ENCODE measurements at places on chromosomes 2 and 18. TPM values are rescaled to one million over a fixed set of nuclear protein-coding genes. Genes with fewer than 3 reads are reported as not detected.

DNA sequence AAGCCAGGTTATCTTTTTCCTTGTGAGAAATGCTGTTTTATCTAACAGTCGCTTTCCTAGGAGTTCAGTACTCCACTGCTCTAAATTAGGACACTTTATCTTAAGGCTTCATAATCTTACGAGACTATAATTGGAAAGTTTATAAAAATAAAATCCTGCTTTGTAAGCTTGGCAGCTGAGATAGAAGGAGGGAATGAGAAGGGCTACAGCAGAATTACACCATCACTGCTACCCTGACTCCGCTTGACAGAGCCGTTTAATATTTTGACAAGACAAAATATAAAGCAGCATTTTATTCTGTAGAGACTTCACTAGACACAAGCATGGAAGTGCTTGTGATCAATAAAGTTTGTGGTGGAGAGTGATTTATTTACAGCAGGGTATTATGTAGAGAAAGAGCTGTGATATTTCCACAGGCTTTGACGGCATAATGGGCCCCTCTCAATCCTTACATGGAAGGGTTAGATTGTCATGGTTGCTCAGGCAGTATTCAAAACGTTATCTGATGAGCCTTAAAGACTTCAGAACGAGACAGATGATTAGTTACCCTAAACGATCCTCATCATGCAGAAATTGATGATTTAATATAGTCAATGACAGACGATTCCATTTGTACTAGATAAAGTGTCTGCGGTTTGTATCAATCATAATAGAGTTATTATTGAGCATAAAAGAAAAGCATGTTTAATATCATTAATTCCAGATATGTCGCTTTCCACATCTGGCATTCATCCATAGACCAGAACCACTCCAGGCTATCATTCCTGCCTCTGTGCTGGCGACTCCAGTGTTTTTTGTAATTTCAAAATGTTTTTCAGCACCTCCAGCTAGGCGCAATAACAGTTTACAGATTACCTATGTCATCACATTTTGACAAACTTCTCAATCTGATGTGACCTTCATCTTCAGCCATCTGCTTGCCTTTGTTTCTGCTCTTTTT, 242.2 kb downstream of the FIGN start:
- no peak for DNase-seq

DNA sequence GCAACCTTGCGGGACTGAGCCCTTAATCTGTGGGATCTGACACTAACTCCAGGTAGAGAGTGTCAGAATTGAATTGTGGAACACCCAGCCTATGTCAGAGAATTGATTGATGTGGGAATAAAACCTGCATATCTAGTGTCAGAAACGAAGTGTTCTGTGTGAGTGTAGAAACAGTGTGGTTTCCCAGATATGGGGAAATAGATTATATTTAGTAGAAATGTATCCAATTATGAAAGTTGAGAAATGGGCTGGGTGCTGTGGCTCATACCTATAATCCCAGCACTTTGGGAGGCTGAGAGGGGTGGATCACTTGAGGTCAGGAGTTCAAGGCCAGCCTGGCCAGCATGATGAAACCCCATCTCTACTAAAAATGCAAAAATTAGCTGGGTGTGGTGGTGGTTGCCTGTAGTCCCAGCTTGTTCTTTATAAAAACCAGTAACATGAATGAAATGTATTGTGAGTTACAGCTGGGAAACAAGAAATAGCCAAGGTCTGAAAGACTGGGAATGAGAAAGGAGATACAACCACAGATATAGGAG, 4.3 kb upstream of the TP53I3 start:
- no peak for DNase-seq

DNA sequence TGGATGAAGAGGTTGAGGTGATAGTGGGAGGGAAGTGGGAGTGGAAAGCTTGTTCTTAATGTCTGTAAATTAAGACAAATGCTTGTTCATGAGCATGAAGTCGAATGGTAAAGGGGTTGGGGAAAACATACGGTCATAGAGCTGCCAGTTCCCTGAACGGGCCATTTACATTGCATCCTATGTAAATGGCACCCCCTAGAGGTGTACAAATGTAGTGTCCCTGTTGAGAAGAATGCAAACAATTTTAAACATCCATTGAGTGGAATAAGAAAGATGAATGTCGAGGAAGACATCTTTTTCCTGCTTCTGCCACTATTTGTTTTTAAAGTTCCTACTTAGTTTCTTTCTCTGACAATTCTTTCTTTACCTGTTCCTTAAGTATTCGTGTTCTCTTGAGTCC, 155.7 kb downstream of the RDH14 start:
- DNase-seq = no peak

DNA sequence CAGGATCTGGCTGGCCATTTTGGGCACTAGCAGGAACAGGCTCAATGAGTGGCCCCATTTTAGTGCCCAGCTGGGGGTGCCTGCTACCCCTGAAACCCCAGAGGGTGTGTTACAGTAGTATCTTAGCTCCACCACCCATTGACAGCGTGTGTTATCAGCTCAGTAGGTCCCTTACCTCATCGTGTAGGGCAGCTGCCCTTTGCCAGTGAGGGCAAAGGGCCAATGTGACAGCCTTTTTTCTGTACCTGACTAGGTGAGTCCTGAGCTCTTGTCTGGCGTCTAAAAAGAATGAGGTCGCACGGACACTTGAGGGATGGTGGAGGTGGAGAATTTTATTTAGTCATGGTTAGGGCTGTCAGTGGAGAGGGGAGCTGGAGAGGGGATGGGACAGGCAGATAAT, 462.2 kb downstream of the PIK3C3 start:
- no peak for DNase-seq

- DNase-seq = no peak
Measured at GRCh38 chr2:112021290-112021689, 33.8 kb upstream of the TMEM87B start.

- DNase-seq = no peak
Measured at GRCh38 chr2:149393614-149394013, 63.2 kb downstream of the LYPD6 start.

DNA sequence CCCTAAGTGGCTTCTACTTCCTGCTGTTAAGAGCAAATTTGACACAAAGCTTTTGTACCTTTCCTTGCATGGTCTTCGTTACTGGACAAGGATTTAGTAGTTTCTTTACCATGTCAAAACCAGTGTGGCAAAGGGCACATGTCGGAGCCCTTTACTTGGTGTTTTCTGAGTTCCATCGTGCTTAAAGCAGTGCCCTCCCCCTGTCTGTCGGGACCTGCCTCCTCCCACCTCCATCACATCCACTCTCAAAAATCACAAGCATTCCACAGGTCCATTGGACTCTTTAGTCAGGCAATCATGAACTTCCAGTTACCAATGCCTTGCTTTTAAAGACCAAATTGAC, 763 bp downstream of the CCDC141 start:
- DNase-seq = no peak

DNA sequence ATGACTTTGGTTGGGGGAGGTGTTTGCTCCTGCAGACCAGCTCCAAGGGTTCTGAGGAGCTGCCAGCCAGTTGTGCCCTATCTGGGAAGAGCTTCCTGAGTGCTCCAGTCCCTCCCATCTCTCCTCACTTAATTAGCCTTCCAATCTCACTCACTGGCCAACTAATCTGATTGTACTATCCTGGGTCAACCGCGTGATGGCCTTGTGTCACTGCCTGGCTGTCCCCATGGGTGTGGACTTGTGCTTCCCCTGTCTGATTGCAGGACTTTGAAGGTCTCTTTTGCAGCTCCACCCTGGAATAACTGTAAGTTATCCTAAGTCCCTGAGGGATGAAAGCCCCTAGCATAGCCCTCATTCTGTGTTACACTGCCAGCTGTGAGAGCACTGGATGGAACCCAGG, 65.0 kb downstream of the SLC4A5 start:
- DNase-seq = no peak

GRCh38 chr2:169391236-169391635, 28.9 kb upstream of the LRP2 start:
- no peak for DNase-seq

GRCh38 chr2:96301865-96302264, 3.5 kb downstream of the SNRNP200 start:
- DNase-seq = no peak

GRCh38 chr2:234680688-234681619, 184.1 kb upstream of the ARL4C start:
- DNase-seq = no peak

DNA sequence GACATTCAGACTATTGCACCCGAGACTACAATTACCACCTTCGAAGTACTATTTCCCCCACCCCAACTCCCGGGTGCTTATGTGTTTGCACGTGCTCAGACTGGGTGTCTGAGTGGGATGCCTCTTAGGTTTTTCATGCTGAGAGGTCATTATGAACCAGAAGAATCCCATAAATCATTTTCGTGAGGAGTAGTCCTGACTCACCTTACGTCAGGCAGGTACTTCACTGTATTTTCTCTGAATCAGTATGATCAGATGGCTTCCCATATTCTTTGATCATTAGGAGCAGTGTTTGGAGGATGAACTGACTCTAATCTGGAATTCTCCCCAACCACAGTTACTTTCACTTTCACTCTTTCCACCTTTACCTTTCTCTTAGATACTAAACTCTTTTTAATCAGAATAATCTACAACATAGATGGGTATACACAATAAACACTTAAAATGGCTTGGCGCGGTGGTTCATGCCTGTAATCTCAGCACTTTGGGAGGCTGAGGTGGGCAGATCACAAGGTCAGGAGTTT, 38.4 kb upstream of the STAT4 start:
- DNase-seq = no peak

- no peak for DNase-seq
Measured at GRCh38 chr2:108061439-108062042, 75.2 kb downstream of the SLC5A7 start.

- no peak for DNase-seq
Measured at GRCh38 chr2:176098366-176099158, 1.0 kb upstream of the HOXD12 start.

- DNase-seq = no peak
Measured at GRCh38 chr2:29747786-29748470, 173.5 kb downstream of the ALK start.

GRCh38 chr2:196372811-196373664, 201.7 kb upstream of the STK17B start:
- no peak for DNase-seq

GRCh38 chr2:167992278-167992677, 255.1 kb downstream of the STK39 start:
- DNase-seq = no peak

DNA sequence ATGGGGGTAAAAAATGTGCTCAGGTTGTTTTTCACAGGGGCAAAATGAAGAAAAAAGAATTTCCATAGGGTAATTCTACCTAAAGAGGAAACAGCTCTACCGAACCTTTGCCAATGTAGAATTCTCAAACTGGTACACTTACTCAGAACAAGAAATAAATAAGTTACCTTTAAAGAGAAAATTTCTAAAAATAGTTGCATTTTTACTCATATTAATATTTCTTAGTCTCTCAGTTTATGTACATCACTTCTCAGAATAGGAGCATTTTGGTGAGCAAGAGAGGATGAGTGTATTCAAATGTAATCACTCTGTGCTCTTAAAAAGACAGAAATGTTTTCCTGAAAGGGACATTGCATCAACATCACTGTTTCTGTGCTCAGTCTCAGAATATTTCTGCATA, 574.7 kb upstream of the SLC8A1 start:
- no peak for DNase-seq

GRCh38 chr18:63161032-63161760, 158.4 kb downstream of the BCL2 start:
- no peak for DNase-seq

- DNase-seq = no peak
Measured at GRCh38 chr2:207291625-207292252, 126.0 kb upstream of the KLF7 start.

DNA sequence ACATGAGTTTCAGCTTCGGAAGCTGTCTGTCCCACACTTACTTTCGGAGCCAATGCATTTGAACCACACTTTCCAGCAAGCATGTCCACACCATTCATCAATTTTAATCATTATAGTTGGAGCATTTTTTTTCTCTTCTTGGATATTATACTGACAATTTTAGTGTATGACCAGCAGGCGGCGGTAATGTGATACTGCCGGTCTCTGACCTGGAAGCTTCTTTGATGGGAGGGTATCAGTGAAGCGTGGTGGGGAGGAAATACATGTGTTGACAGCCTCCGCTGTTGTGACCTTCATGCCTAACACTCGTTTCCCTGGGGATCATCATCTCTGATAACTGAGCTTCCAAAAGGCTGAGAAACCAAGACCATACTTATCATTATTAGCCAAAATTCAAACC, 231.7 kb downstream of the GBX2 start:
- no peak for DNase-seq

- DNase-seq = no peak
Measured at GRCh38 chr2:54909001-54909400, 141.2 kb downstream of the RTN4 start.

Gene LCT
- total RNA-seq = not detected

Gene ZNF804A
- total RNA-seq = 1.2 TPM

Gene FKBP1B
- total RNA-seq = 14.2 TPM

Gene SLC14A1
- 3.4 TPM for total RNA-seq

Gene BCL2L11
- total RNA-seq = 90.1 TPM

Gene GCFC2
- 35.6 TPM for total RNA-seq

Gene SLC4A1AP
- 21.9 TPM for total RNA-seq

Gene HTR2B
- 0.49 TPM for total RNA-seq

Gene ANKRD23
- 0.98 TPM for total RNA-seq

Gene SCYGR8
- not detected for total RNA-seq

Gene DOK6
- 1.2 TPM for total RNA-seq

Gene OSBPL6
- total RNA-seq = 2.7 TPM

Data from vagina (tissue), 2 donors.